NCI-H2081 treated with DMSO at 0.1 percent for 48 hours (cell line): ENCODE measurements at places on chromosomes 4 and X.
A peak's percentile ranks its signal among the peaks of the same experiment; 100 is the strongest.

GRCh38 chr4:2843941-2844584 lies 419 bp downstream of the ADD1 start:
- DNase-seq = no peak

GRCh38 chr4:73589887-73590801 lies 30.1 kb downstream of the RASSF6 start:
- peak; percentile 33 for DNase-seq

- DNase-seq = no peak
Measured at GRCh38 chr4:10728016-10728415, 43.4 kb upstream of the CLNK start.

DNA sequence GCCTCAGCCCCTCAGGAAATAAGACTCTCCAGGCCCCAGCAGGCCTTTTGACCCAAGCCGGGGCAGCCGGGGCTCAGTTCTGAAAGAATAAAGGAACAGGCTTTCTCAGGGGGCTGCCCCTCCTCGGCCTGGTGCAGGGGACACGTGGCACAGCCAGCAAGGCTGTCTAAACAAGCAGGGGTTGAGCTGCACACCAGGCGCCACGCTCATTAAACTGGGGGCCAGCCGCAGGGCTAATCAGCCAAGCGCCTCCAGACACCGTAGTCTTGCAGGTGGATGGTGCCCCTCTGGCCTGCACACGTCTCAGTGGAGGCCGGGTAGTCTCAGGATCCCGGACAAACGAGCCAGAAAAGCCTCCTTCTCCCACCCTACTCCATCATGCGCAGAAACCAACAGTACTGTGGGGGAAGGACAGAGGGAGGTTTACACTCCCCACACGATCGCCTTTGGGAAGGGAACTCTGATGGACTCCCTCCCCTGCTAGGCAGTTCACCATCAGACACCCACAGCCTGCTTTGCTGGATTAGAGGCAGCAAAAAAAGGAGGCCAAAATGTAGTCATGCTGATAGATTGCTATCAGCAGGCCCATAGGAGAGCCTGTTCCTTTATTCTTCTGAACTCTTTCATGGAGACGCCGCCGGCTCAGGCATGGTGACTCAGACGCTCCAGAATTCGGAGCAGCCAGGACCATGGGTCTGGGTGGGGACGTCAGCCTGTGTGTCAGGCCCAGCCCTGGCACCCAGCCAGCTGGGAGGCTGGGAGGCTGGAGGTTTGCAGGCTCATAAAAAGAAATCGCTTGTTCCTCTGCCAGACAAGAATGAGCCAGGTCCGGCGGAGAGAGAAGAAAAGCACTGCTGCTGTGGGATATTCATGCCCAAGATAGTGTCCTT lies 342.4 kb downstream of the BCOR start:
- no peak for DNase-seq

DNA sequence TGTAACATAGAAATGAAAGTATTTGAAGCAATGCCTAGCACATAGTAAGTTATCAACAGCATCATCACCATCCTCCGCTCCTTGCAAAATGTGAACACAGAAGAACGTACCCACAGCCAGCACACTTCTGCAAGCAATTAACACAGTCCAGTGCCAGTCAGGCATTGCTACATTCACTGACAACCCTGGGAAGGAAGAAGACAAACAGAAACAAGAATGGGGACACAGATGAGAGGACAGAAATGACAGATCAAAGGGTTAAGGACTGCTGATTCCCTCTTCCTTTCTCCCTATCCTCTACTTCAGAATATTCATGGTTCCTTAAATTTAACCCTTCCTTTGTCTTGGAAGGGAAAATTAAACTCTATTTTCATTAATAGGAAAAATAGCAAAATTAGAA lies 53.1 kb downstream of the CHM start:
- DNase-seq = no peak

DNA sequence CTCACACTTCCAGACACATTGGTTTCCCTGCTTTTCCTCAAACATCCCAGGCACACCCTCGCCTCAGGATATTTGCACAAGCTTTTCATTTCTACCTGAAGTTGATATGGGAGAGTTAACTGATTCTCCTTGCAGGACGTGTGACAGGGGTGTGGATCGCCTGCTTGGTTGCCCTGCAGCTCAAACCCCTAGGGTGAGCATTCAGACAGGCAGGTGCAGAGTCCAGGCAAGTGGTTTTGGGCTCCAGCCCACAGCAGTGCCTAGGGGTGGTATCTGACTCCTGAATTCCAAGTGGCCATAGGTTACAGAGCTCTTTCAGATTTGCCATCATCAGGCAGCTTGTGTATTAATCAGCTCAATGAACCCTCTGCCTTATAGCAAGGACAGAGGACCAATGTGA lies 1104.2 kb upstream of the IGFBP7 start:
- no peak for DNase-seq

GRCh38 chr4:129353490-129353889 lies 257.5 kb downstream of the C4orf33 start:
- no peak for DNase-seq
